C1 segment of cervical spinal cord (tissue), 14 donors: ENCODE measurements at places on chromosomes 5 and 9.

- DNase-seq: peak; percentile 28
Measured at GRCh38 chr9:33799928-33800704, 4.8 kb downstream of the PRSS3 start.

DNA sequence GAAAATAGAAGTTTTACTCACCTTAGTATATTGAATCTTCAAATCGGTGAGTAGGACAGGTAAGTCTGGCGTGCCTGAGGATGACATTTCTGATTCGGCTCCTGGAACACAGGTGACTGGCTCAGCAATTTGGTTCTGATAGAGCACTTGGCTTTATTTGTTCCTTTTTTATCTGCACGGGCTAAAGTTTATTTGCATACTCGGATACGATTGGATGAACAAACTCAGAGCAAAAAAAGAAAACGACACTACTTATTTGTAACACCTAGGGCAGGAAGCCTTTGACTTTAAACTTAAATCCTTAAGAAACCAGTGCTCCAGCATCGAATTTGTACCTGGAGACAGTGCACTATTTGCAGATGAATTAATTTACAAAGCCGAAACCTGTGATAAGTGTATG lies at the start of gene ALDH1A1:
Gene ALDH1A1 (minus strand): TSS at position 140 of the 400 bp plus-strand sequence. CDS start 53 bp downstream, at position 87.
- DNase-seq: no peak

- no peak for DNase-seq
Measured at GRCh38 chr9:91431485-91431884, 7.9 kb upstream of the NFIL3 start.

DNA sequence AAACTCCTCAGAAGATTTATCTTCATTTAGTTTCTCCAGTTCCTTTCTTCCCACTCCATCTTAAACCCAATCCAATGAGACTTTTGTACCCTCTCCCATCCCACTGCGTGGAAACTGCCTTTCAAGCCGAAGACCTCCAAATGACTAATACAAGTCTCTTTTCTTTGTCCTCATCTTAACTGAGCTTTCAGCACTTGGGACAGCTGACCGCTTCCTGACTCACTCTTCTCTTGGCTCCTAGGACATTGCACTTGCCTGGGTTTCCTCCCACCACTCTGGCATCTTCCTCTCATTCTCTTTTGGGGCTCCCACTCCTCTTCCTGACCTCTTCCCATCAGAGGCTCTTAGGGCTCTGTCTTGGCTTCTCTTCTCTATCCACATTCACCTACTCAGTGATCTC lies 243.7 kb downstream of the HSPA4 start:
- DNase-seq: no peak

DNA sequence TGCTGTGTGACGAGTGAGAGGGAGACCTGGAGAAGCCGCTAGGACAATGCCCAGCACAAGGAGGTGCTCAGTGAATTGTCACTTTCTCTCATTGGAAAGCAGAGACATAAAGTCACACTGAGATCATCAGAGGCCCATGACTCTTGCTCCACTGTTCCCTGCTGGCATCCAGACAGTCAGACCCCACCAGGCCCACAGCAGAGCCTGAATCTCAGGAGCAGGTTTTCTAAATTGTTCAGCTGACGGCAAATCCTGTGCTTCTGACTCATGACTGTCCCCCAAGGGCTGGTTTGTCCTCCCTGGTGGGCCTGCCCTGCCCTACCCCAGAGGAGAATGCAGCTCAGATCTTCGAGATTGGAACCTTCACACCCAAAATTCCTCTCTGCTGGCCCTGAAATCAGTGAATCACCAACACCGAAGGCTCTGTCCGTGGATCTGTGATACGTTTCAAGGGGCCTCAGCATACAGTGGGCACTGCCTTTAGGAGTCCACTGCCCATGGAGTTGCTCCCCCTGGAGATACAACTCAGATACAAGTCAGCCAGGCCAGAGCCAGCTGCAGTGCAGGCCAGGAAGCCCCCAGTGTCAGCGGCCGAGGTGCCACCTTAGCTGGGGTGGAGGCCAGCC lies 2.7 kb downstream of the PTGES start:
- no peak for DNase-seq

DNA sequence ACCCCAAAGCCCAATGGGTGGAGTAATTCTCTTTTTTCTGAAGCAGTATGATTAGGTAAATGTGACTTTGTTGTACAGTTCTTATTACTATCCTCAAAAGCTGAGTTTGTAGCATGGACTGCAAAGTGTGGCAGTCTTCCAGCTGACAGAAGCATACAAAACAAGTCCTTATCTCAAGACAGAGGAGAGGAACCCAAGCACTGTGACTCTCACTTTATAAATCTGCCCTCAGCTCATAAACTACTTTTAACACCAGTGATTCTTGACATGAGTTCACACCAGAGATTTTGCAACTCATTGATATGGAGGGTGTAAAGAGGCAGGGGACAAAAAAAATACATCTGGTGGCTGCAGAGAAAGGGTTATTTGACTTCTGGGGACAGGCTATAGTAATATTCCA lies 251.6 kb downstream of the NTRK2 start:
- DNase-seq: no peak

- no peak for DNase-seq
Measured at GRCh38 chr5:81316571-81316970, 15.2 kb downstream of the ZCCHC9 start.

DNA sequence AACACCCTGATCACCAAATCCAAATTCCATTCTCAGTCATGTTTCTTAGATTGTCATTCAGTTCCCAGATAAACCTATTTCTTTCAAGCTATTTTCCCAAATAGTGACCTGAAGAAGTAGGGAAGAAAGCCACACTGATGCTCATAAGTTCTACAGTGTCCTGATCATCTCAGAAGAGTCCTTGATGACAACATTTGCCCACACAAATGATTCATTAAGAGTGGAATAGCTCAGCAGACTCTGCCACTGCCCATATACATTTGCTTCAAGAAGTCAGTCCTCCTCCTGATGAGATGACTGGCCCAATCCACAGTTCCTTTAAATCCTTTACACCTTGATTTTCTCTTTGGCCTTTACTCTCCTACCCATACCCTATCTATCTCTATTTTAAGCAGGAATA lies 283.7 kb upstream of the NR4A3 start:
- DNase-seq: no peak

DNA sequence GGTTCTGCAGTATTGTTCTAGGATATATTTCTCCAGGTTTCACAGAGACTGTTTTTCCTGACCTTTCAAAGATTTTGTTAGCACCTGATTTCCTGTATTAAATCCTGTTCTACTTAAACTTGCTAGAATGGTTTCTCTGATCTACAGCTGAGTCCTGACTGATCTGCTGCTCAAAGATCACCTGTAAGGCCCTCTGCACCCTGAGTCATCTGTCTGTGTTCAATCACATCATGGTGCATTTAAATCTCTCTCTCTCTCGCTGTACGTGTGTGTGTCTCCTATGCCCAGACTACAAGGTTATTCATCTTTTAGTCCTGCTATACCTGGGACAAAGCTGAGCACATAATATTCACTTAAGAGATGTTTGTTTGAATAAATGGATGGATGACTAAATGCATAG lies 13.3 kb upstream of the C5orf63 start:
- DNase-seq: no peak

DNA sequence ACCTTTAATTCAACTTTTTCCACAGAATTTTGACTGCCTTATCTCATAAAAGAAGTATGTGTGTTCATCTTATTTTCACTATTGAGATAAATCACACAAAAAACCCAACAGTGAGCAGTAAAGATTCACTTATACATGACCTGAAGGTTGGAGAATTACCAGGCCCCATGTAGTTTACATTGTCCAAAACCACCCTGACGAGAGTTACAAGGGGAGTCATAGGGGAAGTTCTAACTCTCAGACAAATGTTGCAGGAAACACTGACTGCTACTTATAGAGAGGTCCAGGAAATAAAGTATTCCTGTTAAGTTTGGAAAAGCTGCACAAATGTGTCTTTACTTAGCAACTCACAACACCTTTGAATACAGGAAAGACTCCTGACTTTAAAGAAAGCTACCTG lies 14.1 kb downstream of the SPATA9 start:
- no peak for DNase-seq

DNA sequence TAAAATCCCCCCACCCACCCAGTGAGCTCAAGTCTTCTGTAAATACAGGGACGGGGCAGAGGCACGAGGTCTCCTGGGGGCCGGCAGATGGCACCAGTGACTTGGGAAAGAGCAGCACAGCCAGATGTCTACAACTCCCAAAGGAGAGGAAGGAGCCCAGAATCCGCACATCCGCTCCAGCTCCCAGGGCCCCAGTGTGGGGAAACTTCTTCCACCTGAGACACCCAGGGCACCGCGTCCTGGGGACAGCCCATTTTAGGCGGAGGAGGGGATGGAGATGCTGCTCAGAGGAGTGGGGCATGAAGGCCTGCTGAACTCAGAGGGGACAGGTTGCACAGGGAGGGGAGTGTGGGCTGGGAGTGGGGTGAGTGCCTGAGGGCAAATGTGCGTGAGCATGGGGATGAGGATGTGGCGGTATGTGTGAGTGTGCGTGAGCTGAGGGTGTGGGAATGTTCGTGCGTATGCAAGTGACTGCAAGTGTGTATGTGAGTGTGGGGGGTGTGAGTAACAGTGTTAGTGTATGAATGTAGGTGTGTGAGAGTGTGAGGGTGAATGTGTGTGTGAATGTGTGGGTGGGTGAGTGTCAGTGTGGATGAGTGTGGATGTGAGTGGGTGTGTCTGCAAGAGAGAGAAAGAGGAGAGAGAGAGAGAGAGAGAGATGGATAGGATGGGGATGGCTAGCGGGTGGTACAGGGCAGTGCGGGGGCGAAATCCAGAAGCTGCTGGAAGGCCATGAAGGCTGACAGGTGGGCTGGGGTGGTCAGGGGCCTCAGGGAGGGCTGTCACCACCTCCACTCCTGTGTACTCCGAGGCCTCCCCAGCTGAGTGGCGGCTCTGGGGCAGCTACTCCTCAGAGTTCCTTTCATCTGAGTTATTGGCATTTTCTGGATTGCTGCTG lies 63.5 kb downstream of the DUSP1 start:
- no peak for DNase-seq

- DNase-seq: no peak
Measured at GRCh38 chr5:170192829-170193228, 40.0 kb upstream of the C5orf58 start.
